Breast epithelium (tissue), 4 donors: ENCODE measurements at places on chromosomes 6 and 20. TPM values are rescaled to one million over a fixed set of nuclear protein-coding genes. Genes with fewer than 3 reads are reported as not detected.
A peak's percentile ranks its signal among the peaks of the same experiment; 100 is the strongest.

Gene SLC22A3
- total RNA-seq = 13.1 TPM

Gene OR12D1
- total RNA-seq = not detected

Gene PACRG
- total RNA-seq = 0.64 TPM

Gene CD93
- total RNA-seq = 64.9 TPM

Gene ADGRB3
- total RNA-seq = 1.1 TPM

Gene PARD6B
- 30.6 TPM for total RNA-seq

Gene WFDC10A
- total RNA-seq = not detected

Gene ANGPT4
- 18.4 TPM for total RNA-seq

Gene HLA-DQA2
- 2.0 TPM for total RNA-seq

Gene FAM83C
- not detected for total RNA-seq

Gene DCDC2
- 8.9 TPM for total RNA-seq

Gene SYCP2
- 12.5 TPM for total RNA-seq

Gene NKX2-2
- not detected for total RNA-seq

Gene SLC17A2
- total RNA-seq = not detected

DNA sequence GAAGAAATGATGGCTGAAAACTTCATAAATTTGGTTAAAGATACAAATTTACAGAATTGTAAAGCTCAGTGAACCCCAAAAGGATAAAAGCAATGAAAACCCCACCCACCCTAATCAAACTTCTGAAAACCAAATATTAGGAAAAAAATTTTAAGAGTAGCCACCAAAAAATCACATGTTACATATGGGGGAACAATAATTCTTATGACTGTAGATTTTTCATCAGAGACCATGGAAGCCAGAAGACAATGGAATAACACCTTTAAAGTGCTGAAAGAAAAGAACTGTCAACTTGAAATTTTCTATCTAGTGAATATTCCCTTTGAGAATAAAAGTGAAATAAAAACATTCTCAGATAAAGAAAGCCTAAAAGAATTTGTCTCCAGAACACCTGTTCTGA, 24.4 kb downstream of the PROCR start:
- H3K27me3 ChIP-seq = no peaks in the 10 kb centered on the region
- no peak overlapping the region for H3K4me3 ChIP-seq
- no peaks in the 10 kb centered on the region for H3K36me3 ChIP-seq

DNA sequence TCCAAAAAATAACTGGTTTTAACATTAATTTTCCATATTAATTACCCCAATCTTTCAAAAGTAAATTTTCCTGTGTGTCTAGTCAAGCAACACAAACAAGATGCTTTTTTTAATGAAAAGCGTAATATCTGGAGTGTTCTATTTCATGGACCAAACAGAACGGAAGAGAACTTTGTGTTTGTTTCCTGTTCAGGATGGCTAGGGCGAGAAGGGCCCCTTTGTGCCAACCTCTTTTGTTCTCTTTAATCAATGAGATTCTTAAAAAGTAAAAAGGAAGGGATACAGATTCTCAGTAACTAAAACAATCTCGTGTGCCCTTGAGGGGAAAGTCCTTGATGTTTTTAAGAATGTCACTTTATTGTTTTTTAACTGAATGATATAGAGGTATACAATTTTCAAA, 55.7 kb downstream of the GNAS start:
- H3K36me3 ChIP-seq = no peaks in the 10 kb centered on the region
- no peaks in the 10 kb centered on the region for H3K27me3 ChIP-seq
- no peak overlapping the region for H3K4me3 ChIP-seq
- H3K4me1 ChIP-seq = no peaks in the 10 kb centered on the region

GRCh38 chr6:27279513-27280063, 32.1 kb downstream of the PRSS16 start:
- no peaks in the 10 kb centered on the region for H3K4me1 ChIP-seq
- no peak for DNase-seq
- H3K36me3 ChIP-seq = no peaks in the 10 kb centered on the region
- no peak overlapping the region for H3K4me3 ChIP-seq
- peaks cover 94% of the 10 kb centered on the region for H3K27me3 ChIP-seq
- no peak overlapping the region for H3K27ac ChIP-seq

DNA sequence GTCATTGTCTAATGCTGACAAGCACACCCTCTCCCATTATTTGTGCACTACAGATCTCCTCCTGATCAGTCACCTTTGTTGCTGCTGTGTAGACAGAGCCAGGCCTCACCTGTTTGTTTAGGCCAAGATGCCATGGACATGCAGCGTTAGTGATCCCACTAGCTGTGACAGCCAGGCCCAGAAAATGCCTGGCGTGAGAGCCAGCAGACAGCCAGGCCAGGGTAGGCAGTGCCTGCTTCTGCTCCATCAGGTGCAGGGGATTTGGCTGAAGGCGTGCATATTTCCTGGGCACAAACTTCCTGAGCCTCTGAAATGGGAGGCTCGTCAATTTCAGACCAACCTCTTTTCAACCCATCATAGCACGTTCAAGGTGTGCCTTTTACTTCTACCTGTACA, 27.3 kb downstream of the MANBAL start:
- H3K27ac ChIP-seq = peak overlapping the region; percentile 95
- H3K36me3 ChIP-seq = no peaks in the 10 kb centered on the region
- peaks cover 11% of the 10 kb centered on the region for H3K4me1 ChIP-seq
- no peak overlapping the region for H3K4me3 ChIP-seq
- no peaks in the 10 kb centered on the region for H3K27me3 ChIP-seq

DNA sequence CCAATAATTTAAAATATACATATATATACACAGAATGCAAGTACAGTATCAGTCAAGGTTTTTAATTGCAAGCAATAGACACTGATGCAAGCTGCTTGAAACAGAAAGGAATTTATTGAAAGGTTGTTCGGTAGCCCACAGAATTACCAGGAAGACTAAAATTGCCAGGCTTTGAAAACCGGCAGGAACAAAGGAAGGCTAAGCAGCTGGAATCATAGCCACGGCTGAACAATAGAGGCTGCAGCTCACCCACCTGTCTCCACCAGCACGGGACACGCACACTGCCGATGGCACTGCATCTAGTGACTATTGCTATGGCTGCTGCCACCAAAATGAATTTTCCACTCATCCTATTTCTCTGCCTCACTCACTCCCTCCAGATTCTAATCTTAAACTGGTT, 22.0 kb upstream of the L3MBTL3 start:
- no peak for DNase-seq
- no peak overlapping the region for H3K4me3 ChIP-seq
- no peaks in the 10 kb centered on the region for H3K27me3 ChIP-seq
- H3K36me3 ChIP-seq = no peaks in the 10 kb centered on the region

GRCh38 chr6:141562186-141562811, 570.4 kb upstream of the GJE1 start:
- H3K36me3 ChIP-seq = no peaks in the 10 kb centered on the region
- DNase-seq = no peak
- H3K4me1 ChIP-seq = no peaks in the 10 kb centered on the region
- peak overlapping the region; percentile 50 for H3K27ac ChIP-seq
- H3K4me3 ChIP-seq = peak overlapping the region; percentile 59

GRCh38 chr6:141244366-141244765, 888.4 kb upstream of the GJE1 start:
- H3K4me1 ChIP-seq = no peaks in the 10 kb centered on the region
- H3K27me3 ChIP-seq = no peaks in the 10 kb centered on the region
- no peak overlapping the region for H3K4me3 ChIP-seq

GRCh38 chr6:72788188-72788587, 166.3 kb downstream of the KCNQ5 start:
- no peak overlapping the region for H3K27ac ChIP-seq
- H3K36me3 ChIP-seq = no peaks in the 10 kb centered on the region
- H3K27me3 ChIP-seq = no peaks in the 10 kb centered on the region
- DNase-seq = no peak
- H3K4me1 ChIP-seq = no peaks in the 10 kb centered on the region

DNA sequence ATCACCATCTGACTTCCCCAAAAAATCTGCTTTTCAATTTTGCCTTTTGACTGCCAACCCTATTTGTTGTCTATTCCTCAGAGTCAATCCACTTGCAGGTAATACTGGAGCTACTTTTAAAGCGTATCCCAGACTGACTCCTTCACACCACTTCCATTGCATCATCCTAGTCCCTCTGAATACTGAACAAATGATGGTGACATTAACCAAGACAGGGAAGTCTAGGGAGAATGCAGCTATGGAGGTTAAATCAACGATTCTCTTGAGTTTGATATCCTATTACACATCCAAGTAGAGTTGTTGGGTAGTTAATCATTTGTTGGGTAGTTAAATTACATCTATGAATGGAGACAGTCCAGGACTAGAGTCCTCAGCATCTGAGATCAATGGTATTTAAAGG, 2.0 kb downstream of the OGFRL1 start:
- H3K27ac ChIP-seq = peak overlapping the region; percentile 98
- no peaks in the 10 kb centered on the region for H3K27me3 ChIP-seq

- DNase-seq = no peak
- no peak overlapping the region for H3K4me3 ChIP-seq
- H3K27ac ChIP-seq = no peak overlapping the region
- no peaks in the 10 kb centered on the region for H3K27me3 ChIP-seq
These were observed 559.6 kb downstream of the CD83 start for GRCh38 chr6:14676977-14677781.

DNA sequence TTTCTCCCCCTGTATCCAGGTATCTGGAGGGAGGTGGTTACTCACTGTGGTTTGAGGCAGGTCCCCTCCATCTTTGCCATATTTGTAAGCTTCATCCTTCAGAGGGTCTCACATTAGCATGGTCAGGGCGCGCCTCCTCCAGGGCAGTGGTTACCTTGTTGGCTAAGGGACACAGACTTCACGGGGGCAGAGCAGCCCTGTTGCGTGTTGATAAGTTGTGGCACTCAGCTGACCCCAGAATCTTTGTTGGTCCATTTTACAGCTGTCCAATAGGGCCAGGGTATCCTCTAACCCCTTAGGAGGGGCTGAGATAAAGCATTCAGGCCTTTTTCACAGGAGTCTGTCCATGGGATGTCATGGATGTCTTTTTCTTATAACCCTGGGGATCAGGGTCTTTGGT, 89.5 kb upstream of the RNF24 start:
- no peaks in the 10 kb centered on the region for H3K36me3 ChIP-seq
- H3K4me1 ChIP-seq = no peaks in the 10 kb centered on the region
- no peak overlapping the region for H3K4me3 ChIP-seq
- DNase-seq = no peak
- H3K27me3 ChIP-seq = no peaks in the 10 kb centered on the region
- no peak overlapping the region for H3K27ac ChIP-seq

DNA sequence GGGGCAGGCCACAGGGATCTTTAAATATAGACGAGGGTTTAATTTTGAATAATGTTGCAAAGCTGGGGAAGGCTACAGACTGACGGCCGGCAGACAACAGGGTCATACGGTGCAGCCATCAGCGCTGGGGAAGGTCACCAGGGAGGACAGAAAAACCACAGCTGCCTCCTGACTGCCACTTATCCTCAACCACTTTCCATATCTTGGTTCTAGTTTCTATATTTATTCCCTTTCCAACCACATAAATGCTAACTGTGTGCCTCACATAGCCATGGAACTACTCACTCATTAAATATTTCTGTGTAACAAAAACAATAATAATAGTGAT, 85.7 kb upstream of the AGPAT4 start:
- DNase-seq = no peak
- no peaks in the 10 kb centered on the region for H3K4me1 ChIP-seq
- H3K36me3 ChIP-seq = no peaks in the 10 kb centered on the region
- no peak overlapping the region for H3K27ac ChIP-seq
- H3K4me3 ChIP-seq = no peak overlapping the region

DNA sequence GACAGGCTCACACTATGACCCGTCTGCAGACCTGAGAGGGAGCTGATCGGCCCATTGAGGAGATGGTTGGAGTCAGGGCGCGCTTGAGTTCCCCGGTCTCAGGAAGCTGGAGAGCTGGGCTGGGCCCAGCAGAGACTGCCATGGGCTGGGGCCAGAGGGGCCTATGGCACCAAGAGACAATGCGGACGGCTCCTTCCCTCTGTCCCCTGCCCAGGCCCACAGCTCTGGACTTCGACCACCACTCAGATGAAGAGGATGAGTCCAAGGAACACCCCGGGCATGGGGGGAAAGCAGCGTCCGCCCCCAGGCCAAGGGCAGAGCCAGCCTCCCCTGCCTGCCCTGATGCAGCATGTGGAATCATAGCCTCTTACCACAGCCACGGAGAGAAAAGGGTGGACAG, 40.2 kb upstream of the PHACTR3 start:
- H3K27me3 ChIP-seq = no peaks in the 10 kb centered on the region
- H3K4me3 ChIP-seq = no peak overlapping the region
- no peaks in the 10 kb centered on the region for H3K36me3 ChIP-seq
- no peaks in the 10 kb centered on the region for H3K4me1 ChIP-seq

DNA sequence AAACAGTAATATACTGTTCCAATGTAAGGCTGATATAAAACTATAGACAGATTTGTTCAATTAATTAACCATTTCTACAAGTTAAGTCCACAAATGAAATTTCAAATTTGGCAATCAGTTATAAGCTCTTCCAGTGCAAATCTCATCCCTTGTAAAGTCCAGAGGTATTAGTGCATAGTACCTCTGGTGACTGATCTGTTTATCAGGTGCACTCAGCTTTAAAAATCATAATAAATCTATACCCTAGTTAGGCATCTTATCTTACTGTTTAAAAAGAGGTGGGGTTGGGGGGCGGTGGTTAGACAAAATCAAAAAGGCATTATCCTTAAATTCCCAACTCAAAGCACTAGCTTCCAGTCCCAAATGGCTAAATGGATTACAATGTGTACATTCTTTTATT, 2.9 kb downstream of the FBXO30 start:
- no peak for DNase-seq
- H3K4me1 ChIP-seq = no peaks in the 10 kb centered on the region
- H3K36me3 ChIP-seq = no peaks in the 10 kb centered on the region
- no peaks in the 10 kb centered on the region for H3K27me3 ChIP-seq

GRCh38 chr6:71730284-71730683, 156.1 kb upstream of the RIMS1 start:
- no peaks in the 10 kb centered on the region for H3K4me1 ChIP-seq
- H3K4me3 ChIP-seq = no peak overlapping the region
- no peak for DNase-seq
- H3K27me3 ChIP-seq = no peaks in the 10 kb centered on the region
- H3K36me3 ChIP-seq = no peaks in the 10 kb centered on the region

GRCh38 chr6:43699564-43700186, 12.1 kb upstream of the MRPS18A start:
- H3K27ac ChIP-seq = peak overlapping the region; percentile 62
- no peaks in the 10 kb centered on the region for H3K36me3 ChIP-seq
- DNase-seq = peak; percentile 74
- peaks cover 13% of the 10 kb centered on the region for H3K4me1 ChIP-seq
- H3K27me3 ChIP-seq = no peaks in the 10 kb centered on the region

GRCh38 chr20:44597516-44597915, 15.1 kb downstream of the PKIG start:
- H3K27ac ChIP-seq = peak overlapping the region; percentile 94
- no peaks in the 10 kb centered on the region for H3K27me3 ChIP-seq
- no peak for DNase-seq

GRCh38 chr20:59802471-59803221, 130.8 kb downstream of the SYCP2 start:
- H3K27me3 ChIP-seq = peaks cover 17% of the 10 kb centered on the region
- H3K4me1 ChIP-seq = no peaks in the 10 kb centered on the region
- no peak overlapping the region for H3K27ac ChIP-seq
- no peak overlapping the region for H3K4me3 ChIP-seq

DNA sequence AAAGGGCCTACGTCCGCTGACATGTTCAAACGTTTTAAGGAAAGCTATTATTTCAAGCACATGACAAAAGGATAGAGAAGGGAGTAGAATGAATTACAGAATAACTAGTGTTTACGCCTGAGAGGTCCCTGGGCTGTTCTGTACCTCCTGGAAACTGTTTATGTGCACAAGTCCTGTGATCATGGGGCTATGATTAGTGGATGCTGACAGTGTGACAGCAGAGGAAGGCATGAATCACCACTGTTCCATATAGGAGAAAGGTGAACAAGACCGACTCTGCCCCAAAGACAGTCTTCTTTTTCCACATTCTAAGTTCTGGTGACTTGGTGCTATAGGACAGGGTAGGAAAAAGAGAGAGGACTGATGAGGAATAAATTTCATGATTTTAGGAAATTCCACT, 249.2 kb upstream of the PRDM1 start:
- H3K27me3 ChIP-seq = no peaks in the 10 kb centered on the region
- no peak for DNase-seq
- H3K4me3 ChIP-seq = no peak overlapping the region
- H3K36me3 ChIP-seq = no peaks in the 10 kb centered on the region
